ENCODE measurements at places on chromosomes 16 and 17.

- DNase-seq, result peak; percentile 37
These were observed 12.1 kb upstream of the FOXF1 start for GRCh38 chr16:86498155-86498670.

DNA sequence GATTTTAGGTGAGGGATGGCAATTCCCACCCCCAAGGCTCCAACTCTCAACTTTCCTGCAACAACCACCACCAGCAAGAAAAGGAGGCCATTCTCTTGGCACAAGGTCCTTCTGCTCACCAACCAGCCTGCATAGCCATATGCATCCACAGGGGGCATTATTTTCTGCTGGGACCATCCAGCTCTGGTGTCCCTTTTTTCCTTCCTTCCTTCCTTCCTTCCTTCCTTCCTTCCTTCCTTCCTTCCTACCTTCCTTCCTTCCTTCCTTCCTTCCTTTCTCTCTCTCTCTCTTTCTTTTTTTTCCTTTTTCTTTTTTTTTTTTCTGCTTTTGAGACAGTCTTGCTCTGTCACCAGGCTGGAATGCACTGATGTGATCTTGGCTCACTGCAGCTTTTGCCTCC, 21.1 kb upstream of the COX10 start:
- no peak for DNase-seq

GRCh38 chr17:39683295-39683939, 4.4 kb downstream of the PGAP3 start:
- DNase-seq, result no peak

GRCh38 chr17:15742051-15742795, 10.1 kb downstream of the TBC1D26 start:
- no peak for DNase-seq

DNA sequence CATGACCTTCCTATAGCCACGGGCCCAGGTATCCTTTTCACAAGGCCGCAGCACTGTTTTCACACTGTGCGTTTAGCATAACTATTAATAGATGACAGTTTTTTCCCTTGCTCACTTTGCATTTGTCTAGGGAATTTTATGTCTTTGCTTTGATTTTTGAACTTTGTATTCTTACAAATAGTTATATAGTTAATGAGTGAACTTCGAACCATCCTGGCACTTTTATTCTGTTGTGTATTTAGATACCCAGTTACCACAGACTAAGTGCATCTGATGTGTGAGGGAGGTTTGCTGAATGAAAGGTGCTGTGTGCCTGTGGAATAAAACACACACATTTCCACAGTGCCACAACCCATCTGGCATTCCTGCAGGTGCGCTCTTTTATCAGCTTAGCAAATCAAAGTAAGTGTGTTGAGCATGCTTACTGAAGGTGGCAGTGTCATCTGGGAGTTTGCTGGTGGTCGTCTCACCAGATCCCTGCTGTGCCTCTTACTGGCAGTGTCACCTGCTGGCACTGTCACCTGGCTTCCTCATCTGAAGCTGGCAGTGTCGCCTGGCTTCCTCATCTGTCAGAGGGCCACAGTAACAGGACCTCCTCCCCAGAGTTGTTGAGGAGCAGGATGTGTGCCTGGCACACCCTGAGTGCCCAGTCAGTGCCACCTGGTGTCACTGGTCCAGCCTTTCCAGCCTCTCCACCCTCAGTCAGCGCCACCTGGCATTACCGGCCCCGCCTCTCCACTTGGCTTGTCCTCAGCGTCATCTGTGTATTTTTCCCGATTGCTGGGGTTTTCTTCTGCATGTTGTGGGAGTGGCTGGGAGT, 37.6 kb downstream of the USP10 start:
- DNase-seq, result no peak

GRCh38 chr16:50679676-50680555, 1.2 kb downstream of the SNX20 start:
- no peak for DNase-seq

- DNase-seq, result no peak
These were observed 52.2 kb downstream of the SDK2 start for GRCh38 chr17:73592079-73592415.

DNA sequence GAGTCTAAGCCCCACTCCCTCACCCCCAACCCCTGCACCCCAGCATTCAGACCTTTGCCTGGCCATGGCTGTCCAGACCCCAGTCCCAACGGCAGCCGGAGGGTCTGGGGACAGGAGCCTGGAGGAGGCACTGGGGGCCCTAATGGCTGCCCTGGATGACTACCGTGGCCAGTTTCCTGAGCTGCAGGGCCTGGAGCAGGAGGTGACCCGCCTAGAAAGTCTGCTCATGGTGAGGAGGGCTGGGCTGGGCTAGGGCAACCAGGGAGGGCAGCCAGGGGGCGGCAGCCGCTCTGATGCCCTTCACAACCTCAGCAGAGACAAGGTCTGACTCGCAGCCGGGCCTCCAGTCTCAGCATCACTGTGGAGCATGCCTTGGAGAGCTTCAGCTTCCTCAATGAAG, 14.4 kb downstream of the RIPOR1 start:
- no peak for DNase-seq
